Activated CD4-positive, alpha-beta T cell treated with anti-CD3 and anti-CD28 coated beads for 36 hours (primary cell): ENCODE measurements at places on chromosomes 6 and 20.
A peak's percentile ranks its signal among the peaks of the same experiment; 100 is the strongest.

GRCh38 chr20:48703107-48703506 is 124.7 kb downstream of the PREX1 start:
- DNase-seq = no peak

DNA sequence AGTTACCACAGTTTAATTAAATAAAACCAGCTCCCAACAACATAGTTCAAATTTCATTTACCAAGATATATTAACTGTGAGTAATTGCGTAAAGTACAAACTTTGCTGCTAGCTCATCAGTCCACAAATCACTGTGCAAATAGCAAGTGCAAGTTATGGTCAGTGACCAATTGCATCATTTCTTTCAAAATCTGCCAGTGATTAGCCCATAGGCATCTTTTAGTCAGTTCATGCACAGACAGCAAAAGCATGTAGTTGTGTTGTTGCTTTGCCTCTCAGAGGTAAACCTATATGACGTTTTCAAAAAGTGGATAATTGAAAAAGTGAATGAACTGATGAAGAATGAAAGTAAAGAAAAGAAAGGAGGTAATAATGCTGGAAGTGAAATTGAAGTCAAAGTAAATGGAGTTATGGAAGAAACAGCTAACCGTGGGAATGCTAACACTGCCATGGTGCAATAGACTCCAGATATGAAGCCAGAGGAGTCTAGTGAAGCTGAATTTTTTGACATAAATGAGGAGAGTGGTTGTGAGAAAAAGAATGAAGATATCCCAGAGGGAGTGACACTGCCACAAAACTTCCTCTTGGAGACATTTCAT is 36.5 kb downstream of the ENPP1 start:
- DNase-seq = no peak

- DNase-seq = peak; percentile 53
Observed at GRCh38 chr6:26250698-26251044, 114.3 kb upstream of the BTN3A2 start.

GRCh38 chr20:22489626-22490286 is 94.6 kb downstream of the FOXA2 start:
- DNase-seq = no peak

DNA sequence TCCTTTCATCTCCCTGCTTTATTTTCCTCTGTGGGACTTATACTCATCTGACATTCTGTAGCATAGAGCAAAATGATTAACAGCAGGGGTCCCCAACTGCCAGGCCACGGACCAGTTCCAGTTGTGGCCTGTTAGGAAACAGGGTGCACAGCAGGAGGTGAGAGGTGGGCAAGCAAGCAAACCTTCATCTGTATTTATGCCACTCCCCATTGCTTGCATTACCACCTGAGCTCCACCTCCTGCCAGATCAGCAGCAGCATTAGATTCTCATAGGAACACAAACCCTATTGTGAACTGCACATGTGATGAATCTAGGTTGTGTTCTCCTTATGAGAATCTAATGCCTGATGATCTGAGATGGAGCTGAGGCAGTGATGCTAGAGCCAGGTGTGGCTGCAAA is 130.5 kb upstream of the SLC24A3 start:
- DNase-seq = no peak

DNA sequence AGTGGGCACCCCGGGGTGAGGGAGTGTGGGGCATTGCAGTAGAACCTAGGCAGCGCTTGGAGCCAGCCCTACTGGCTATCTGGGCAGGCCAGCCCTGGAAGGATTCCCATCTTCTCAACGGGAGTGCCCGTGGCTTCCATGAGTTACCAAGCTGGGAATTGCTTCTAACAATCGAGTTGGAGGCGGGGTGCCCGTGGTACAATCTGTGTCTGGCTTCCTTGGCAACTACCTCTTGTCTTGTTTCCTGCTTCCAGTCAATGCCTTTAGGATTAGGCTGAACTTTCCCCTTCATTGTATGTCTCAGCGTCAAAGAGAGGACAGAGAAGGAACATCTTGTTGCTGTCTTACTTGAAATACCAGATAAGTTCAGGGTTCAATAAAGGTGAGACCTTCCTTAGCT is 33.3 kb downstream of the PPP1R14C start:
- no peak for DNase-seq

GRCh38 chr6:15776458-15776980 is 113.7 kb upstream of the DTNBP1 start:
- peak; percentile 71 for DNase-seq

GRCh38 chr20:21063276-21063675 is 42.9 kb downstream of the LINC00237 start:
- no peak for DNase-seq

GRCh38 chr6:131524695-131525336 is 48.2 kb upstream of the ARG1 start:
- DNase-seq = peak; percentile 18

GRCh38 chr20:32672394-32672981 is 1.3 kb downstream of the C20orf203 start:
- peak; percentile 18 for DNase-seq
